Fibroblast of villous mesenchyme (primary cell): ENCODE measurements at places on chromosomes 4 and X.

DNA sequence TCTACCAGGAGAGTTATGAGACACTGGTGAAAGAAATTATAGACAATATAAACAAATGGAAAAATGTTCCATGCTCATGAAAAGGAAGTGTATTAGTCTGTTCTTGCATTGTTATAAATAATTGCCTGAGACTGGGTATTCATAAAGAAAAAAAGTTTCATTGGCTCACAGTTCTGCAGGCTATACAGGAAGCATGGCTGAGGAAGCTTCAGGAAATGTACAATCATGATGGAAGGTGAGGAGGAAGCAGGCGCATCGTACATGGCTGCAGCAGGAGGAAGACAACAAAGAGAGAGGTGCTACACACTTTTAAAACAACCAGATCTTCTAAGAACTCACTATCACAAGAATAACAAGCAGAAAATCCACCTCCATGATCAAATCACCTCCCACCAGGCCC is 184.3 kb downstream of the NPNT start:
- DNase-seq, result no peak

DNA sequence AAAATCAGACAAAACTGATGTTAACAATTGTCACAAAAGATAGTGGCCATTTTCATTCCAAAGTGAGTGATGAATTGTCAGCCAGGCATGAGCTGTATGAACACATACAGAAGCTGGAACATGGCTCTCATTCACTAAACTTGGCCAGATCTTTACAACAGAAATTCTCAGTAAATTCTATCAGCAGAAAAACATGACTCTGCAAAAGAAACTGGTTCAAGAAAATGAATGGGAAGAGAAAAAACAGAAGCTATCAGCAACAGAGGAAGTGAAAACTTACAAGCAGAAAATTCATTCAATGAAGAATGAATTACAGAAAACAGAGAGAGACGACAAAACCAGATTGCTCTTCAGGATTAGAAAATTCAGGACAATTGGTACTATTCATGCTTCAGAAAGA is 249.6 kb downstream of the COL25A1 start:
- DNase-seq, result no peak

- no peak for DNase-seq
Observed at GRCh38 chr4:80471756-80472155, 136.2 kb downstream of the CFAP299 start.

DNA sequence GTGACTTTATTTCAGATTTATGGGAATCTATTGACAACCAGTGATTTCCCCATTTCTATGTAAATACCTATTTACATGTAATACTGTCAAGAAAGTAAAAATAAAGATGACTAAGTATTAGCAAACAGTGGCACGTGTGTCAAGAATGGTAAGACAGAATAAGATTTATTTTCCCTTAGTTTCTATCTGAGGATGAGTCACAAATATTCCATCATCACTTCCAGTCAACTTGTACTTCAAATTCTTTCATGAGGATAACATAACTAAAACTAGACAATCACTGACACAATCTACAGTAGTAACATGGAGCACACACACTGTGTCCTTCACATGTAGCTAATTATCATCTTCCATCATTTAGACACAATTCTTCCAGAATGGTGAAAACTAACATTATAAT is 625.3 kb upstream of the PCDH7 start:
- DNase-seq, result peak; percentile 22

DNA sequence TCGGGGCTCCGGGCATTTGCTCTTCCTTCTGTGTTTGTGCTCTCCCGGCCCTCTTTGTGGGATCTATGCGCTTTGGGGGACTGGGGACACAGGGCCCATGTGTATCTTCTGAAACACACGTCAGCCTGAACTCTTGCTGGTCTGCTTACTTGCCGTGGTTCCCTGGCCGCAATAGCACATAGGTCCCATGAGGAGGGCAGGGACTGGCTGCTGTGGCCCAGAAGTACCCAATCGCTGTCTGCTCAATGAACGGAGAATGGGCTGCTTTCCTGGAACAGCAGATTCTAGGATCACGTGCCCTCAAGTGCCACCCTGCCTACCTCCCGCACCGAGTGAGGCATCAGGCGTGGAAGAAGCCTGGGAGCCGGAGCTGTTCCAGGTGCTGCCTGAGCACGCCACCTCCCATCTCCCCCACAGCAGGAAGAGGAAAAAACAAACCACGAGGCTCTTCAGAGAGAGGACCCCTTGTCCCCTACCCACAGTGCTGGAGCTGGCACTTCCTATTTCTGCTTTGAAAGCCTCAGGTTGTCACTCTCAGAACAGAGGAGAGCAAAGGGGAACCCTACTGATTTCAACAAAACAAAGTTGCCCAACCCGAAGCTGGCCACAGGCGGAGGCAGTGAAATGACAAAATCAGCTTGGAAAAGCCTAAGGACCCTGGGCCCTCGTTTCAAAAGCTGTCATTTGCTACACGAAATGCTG is 3.8 kb downstream of the G6PD start:
- no peak for DNase-seq

GRCh38 chr4:126916626-126917140 is 716.1 kb upstream of the INTU start:
- DNase-seq, result peak; percentile 55

GRCh38 chrX:40579900-40580536 is 752 bp upstream of the ATP6AP2 start:
- DNase-seq, result no peak

GRCh38 chrX:53798281-53798680 is 111.8 kb upstream of the HUWE1 start:
- no peak for DNase-seq

- DNase-seq, result no peak
Observed at GRCh38 chr4:53579826-53580225, 11.5 kb downstream of the LNX1 start.

- peak; percentile 1 for DNase-seq
Observed at GRCh38 chrX:115988825-115989224, 181.7 kb upstream of the AGTR2 start.

DNA sequence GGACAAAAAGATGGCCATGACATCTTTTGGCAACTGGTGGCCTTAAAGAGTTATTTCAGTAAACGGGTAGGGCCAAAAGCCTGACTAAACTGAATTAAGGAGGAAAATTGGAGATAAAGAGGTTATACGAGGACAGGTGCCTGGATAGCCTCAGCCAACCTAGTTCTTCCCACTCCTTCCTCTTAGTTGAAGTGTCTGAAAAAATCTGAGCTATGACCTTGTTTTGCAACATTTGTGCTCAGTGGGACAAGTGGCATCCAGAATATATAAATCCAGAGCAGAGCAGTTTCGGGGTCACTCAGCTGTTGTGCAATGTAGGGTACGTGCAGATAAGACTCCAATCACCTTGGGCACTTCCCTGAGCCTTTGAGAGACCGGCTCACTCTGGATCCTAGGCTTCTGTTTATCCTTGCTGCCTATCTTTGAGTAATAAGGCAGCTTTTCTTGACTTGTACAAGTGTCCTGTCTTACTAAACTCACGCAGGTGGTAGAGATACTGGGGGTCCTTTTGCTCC is 50.2 kb upstream of the MORC4 start:
- no peak for DNase-seq

- DNase-seq, result no peak
Observed at GRCh38 chr4:189823591-189823990, 117.1 kb upstream of the FRG1 start.

- no peak for DNase-seq
Observed at GRCh38 chr4:33071535-33071934, 2351.4 kb downstream of the PCDH7 start.

- DNase-seq, result peak; percentile 32
Observed at GRCh38 chr4:157075811-157076577, at the start of gene GLRB. GLRB (plus strand) TSS chr4:157076150; CDS start chr4:157078025, 1,875 bp downstream.

GRCh38 chrX:30876367-30876766 is 12.7 kb downstream of the TAB3 start:
- no peak for DNase-seq

GRCh38 chr4:143046454-143046853 is 138.3 kb upstream of the USP38 start:
- DNase-seq, result no peak

GRCh38 chrX:52995987-52996331 is 37.6 kb upstream of the FAM156A start:
- DNase-seq, result no peak

GRCh38 chrX:115189646-115190635 is 731 bp downstream of the RBMXL3 start:
- no peak for DNase-seq

DNA sequence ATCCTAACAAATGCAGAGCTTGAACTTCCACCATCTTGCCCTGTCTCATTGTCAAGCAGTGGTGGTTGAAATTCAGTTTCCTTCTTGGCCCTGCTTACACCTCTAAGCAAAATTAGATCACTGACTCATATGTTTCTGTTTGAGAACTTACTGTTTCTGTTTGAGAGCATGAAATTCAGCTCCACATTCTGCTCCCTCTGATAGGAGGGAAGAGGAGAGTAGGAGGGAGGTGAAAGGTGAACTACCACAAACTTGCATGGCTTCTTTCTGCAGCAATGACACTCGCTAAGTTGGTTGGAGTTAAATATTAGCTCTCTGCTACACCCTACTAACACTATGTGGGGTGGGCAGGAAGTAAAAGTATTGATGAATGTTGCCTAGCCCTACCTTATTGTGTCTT is 117.8 kb upstream of the EDA2R start:
- DNase-seq, result no peak

DNA sequence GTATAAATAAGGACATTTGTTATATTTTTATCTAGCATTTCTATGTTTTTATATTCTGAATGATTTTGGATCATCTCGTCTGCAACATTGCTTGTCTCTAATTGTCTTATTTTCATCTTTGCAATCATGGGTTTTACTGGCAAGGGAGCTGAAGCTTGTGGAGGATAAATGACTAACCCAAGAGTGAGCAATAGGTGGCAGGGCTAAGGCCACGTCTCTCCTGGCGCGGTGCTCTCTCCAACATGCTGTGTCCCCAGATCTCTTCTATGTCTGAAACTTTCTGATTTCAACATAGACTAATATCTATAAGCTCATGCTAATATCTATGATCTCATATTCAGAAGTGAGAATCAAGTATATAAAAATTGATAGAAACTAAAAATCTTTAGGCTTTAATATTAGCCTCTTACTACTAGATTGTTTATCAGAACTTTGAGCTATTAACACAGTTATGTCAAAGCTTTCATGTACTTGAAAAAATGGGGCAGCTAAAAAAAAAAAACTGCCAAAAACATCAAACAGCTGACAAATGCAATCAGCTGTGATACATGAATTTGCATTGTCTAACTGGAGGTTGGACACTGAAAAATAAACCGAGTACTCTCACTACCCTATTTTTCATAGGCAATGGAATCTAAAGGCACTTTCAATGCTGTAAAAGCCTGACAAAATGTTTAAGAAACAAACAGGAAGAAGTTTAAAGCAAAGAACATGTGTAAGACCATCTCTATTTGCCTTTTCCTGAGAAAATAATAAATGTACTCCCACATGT is 169.2 kb downstream of the TMA16 start:
- DNase-seq, result no peak

- peak; percentile 26 for DNase-seq
Observed at GRCh38 chrX:42771506-42772335, 6.2 kb downstream of the PPP1R2C start.

GRCh38 chr4:67721315-67721769 is 20.4 kb upstream of the UBA6 start:
- peak; percentile 36 for DNase-seq

DNA sequence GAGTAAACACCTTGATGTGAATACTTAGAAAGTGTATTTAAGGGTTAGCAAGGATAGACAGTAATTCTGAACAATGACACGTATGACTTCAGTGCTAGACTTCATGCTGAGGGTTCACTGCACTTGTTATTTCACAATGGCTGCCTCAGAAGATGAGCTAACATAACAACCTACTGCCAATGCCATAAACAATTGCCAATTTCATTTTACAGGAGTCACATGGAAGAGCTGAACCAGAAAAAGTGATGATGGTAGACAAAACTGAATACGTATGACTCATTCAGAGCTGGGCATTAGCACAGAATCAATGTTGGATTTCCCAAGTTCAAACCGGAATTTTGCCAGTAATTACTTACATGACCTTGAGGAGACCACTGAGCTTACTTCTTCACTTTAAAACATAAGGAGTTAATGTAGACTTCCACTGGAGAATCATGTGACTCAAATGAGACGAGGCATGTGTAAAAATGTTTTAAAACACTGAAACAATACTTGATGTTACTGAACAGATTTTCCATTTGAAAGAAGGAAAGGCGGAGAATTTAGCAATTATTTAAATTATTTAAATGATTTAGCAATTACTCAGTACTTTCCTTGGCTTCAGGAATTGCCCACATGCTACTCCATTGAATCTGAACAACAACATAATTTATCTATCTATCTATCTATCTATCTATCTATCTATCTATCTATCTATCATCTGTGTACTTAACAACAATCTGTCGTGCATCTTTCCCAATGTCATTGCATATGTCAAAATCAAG is 868.5 kb upstream of the SLIT2 start:
- peak; percentile 17 for DNase-seq

GRCh38 chr4:174056959-174057358 is 226.5 kb downstream of the FBXO8 start:
- no peak for DNase-seq

GRCh38 chrX:67692246-67692645 is 148.4 kb downstream of the AR start:
- DNase-seq, result peak; percentile 34

DNA sequence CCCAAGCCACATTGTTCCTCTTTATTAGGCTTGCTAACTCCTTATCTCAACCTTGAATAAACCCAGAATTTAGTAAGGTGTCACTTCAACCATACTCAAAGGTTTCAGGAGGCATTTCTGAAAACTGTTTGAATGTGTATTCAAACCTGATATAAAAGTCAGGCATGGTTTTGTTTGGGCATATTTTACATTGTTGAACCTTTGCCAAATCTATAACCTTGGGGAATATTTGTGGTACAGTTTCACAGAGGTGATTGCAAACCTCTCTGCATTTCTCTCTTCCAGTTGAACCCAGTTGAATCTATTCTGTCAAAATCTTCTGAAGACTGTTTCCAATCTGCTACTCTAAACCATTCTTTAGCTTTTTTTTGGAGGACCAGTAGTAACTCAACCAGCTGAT is 409.0 kb downstream of the TECRL start:
- DNase-seq, result no peak

GRCh38 chr4:13611283-13611842 is 16.2 kb downstream of the BOD1L1 start:
- peak; percentile 78 for DNase-seq

GRCh38 chr4:94641702-94642560 is 115.8 kb upstream of the BMPR1B start:
- peak; percentile 27 for DNase-seq

- DNase-seq, result no peak
Observed at GRCh38 chr4:156052116-156052515, 98.5 kb upstream of the CTSO start.

GRCh38 chr4:108263057-108263456 is 94.3 kb upstream of the LEF1 start:
- DNase-seq, result no peak

- peak; percentile 33 for DNase-seq
Observed at GRCh38 chrX:33204889-33205288, 6.5 kb downstream of the DMD start.

DNA sequence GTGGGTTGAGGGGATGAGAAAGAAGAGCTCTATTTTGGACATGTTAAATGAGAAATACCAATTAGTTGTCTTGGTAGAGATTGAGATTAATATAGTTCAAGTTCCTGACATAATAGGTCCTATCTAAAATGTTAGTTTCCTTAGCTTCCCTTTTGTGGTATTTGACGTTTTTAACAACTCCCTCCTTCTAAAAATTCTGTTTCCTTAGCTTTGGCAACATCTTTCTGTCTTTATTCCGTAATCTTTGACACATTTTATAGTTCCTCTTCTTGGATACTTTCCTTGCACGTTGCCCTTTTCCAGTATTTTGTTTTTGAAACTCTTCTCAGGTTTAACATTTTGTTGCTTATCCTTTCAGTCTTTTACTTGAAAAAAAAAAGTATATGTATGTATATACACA is 36.9 kb downstream of the LAMTOR3 start:
- DNase-seq, result no peak

- DNase-seq, result no peak
Observed at GRCh38 chr4:5134620-5135019, 83.3 kb downstream of the STK32B start.
